ENCODE measurements at places on chromosomes 4 and X. TPM values are rescaled to one million over a fixed set of nuclear protein-coding genes. Genes with fewer than 3 reads are reported as not detected.

POU4F2 gene
- total RNA-seq: not detected

GRCh38 chrX:9609987-9610386, 145.1 kb downstream of the TBL1X start:
- no peaks in the 10 kb centered on the region for H3K27me3 ChIP-seq
- no peak overlapping the region for H3K27ac ChIP-seq
- H3K4me3 ChIP-seq: no peak overlapping the region
- DNase-seq: no peak
- H3K36me3 ChIP-seq: no peaks in the 10 kb centered on the region

DNA sequence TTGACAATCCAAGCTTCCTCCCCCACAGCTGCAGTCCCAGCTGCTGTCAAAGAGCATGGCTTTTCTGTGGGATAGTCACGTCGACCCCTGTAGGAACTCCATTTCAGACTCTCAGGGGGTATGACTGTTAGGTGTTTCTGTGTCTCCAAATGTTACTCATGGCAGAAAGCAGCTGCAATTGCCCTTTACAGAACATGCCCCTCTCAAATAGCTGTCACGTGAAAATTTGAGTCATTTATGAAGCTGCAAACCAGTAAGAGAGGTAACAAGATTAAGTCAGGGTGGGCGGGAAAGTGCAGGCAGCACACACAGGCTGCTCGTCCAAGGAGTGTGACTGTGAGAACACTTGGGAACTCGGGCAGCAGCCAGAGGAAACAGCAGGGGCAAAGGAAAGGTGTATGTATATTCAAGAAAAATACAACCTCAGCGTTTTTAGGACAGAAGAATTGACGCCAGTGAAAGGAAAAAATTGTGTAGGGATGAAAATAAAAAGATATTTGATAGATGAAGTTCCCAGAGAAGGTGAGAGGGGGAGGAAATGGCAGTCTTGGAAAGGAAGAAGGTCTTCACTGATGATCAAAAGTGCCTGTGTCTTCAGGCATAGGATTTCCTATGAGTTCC, 66.5 kb upstream of the TMEM184C start:
- H3K4me1 ChIP-seq: no peaks in the 10 kb centered on the region
- DNase-seq: peak; percentile 7
- no peak overlapping the region for H3K4me3 ChIP-seq
- H3K27me3 ChIP-seq: no peaks in the 10 kb centered on the region
- no peaks in the 10 kb centered on the region for H3K36me3 ChIP-seq

DNA sequence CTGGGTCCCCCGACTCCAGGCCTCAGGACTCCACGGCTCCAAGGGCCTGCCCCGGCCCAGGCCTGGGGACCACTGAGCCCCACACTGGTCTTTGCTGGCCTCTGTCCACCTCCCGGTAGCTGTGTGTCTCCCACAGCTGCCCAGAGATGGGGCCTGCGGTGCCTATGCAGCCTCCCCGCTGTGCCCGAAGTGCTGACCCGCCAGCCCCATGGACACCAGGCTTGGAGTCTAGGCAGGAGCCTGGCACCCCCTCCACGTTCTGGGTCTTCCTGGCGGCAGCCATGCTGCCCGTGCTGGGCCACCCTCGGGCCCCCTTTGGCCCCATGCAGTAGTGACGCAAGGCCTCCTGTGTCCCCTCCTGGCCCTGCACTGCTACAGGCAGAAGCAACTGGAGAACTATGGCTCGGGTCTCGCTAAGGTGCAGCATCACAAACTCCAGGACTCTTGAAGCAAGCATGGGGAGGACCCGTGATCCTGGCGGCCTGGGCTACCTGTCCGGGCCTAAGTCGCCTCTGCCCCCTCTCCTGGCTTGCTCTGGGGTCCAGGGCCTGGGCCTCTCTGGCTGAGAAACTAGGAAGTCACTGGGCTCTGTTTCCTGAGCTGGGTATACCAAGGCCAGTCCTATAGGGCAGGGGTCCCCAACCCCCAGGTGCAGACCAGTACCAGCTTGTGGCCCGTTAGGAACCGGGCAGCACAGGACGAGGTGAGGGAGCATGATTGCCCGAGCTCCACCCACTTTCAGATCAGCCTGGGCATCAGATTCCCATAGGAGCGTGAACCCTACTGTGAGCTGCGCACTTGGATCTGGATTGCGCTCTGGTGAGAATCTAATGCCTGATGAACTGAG, 917 bp downstream of the MYL5 start:
- H3K4me1 ChIP-seq: peaks cover 4% of the 10 kb centered on the region
- H3K27me3 ChIP-seq: peaks cover 4% of the 10 kb centered on the region
- no peak for DNase-seq
- no peak overlapping the region for H3K27ac ChIP-seq
- no peaks in the 10 kb centered on the region for H3K36me3 ChIP-seq

DNA sequence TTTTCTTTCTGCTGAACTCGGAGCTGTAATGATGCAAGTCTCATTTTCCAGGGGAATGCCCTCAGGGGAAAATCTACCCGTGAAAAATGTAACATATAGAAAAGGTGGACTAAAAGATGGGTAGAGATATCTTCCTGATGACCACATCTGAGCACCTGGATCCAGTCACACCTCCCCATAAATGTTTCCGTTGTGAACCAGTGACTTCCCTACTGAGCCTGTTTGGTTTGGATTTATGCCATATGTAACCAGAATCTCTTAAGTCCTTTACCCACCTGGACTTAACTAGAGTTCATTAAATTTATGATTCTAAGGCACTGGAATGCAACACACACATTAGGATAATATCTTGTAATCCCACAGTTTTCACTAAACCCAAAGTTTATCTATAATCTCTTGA, 171.1 kb downstream of the ZNF330 start:
- no peak overlapping the region for H3K27ac ChIP-seq

HDAC8 gene
- total RNA-seq: 28.4 TPM
